ENCODE measurements at places on chromosomes 13 and 19. TPM values are rescaled to one million over a fixed set of nuclear protein-coding genes. Genes with fewer than 3 reads are reported as not detected.

The SLC10A2 gene
- total RNA-seq = not detected

- H3K27ac ChIP-seq = no peak overlapping the region
- no peaks in the 10 kb centered on the region for H3K27me3 ChIP-seq
- H3K36me3 ChIP-seq = peaks cover 20% of the 10 kb centered on the region
These were observed 107.6 kb downstream of the ABCC4 start for GRCh38 chr13:95193509-95194230.

The KLK14 gene
- 0.69 TPM for total RNA-seq

- H3K27ac ChIP-seq = peak overlapping the region; percentile 10
- H3K27me3 ChIP-seq = no peaks in the 10 kb centered on the region
- peaks cover 74% of the 10 kb centered on the region for H3K4me1 ChIP-seq
These were observed 40.4 kb downstream of the LRCH1 start for GRCh38 chr13:46593398-46593797.
